KBM-7 (cell line): ENCODE measurements at places on chromosomes 3 and 15.

GRCh38 chr15:59349680-59350420 lies 22.8 kb downstream of the MYO1E start:
- no peak for DNase-seq

DNA sequence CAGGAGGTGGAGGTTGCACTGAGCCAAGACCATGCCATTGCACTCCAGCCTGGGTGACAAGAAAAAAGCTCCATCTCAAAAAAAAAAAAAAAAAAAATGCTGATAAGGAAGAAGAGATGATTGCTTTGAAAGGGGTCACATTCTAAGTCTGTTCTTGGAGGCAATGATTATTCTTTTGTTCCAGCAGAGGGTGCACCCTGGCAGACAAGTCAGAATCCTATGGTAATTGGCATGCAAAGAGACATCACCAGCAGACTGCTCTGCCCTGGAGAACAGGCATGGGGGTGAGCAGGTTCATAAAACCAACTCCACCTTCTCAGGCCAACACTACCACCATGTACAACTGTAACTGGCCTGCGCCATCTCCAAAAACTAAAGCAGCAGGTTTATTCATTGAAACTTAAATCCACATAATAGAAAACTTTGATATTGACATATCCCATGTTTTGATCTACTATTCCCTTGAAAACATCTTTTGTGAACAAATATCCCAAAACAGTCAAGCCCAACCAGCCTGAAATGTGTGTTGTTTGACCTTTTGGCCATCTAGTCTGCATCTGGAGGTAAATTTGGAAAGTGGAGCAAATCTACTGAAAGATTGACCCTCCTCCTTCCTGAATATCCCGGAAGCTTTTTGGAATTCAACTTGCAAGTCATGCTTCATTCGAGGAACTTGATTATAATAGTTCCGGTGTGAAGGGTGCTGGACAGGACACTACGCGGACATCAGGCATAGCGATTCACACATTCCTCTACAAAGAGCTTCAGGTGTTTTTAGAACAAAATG lies 100.3 kb downstream of the MECOM start:
- DNase-seq = no peak

DNA sequence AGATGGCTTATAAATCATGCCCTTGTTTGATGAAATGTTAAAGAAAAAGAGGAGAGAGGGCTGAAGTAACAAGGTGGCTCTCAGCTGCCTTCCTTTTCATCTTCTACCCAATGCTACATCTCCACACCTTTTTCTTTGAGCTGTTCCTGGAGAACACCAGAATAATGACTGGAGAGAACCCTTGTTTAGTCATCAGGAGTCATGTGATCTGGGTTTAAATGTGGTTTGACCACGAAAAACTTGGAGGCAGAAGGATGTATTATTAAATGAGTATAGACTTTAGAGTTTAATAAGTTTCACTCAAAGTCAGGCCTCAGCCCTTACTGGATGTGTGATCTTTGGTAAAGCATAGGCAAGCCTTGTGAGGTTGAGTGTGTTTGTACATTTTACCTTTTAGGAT lies 230.3 kb upstream of the TBL1XR1 start:
- DNase-seq = no peak

- DNase-seq = no peak
Observed at GRCh38 chr3:43966530-43966929, 275.2 kb upstream of the TOPAZ1 start.

DNA sequence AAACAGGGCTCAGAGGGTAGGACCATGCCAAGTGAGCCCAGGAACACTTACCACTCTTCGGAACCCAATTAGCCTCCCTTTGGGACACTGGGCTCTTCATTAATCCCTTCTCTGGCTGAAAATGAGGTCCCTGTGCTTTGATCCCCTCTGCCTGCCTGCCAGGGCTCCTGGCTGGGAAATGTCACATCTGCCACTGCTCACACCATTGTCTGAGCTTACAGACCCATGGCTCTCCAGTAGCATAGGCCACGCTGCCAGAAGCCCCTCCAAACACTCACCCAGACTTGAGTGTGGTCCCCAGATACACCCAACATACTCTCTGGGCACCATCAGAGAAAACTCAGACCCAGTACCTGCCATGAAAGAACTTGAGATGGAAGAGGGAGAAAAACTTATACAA lies 287.3 kb downstream of the XXYLT1 start:
- no peak for DNase-seq
